ENCODE measurements at places on chromosomes 3 and 15. TPM values are rescaled to one million over a fixed set of nuclear protein-coding genes. Genes with fewer than 3 reads are reported as not detected.

- no peak overlapping the region for H3K4me3 ChIP-seq
- H3K4me1 ChIP-seq: no peaks in the 10 kb centered on the region
- H3K36me3 ChIP-seq: no peaks in the 10 kb centered on the region
These were observed 29.6 kb downstream of the FSIP1 start for GRCh38 chr15:39752991-39753390.

The NANOGP8 gene
- total RNA-seq: 1.6 TPM

GRCh38 chr3:50324351-50325112 is 2.0 kb upstream of the HYAL2 start:
- no peaks in the 10 kb centered on the region for H3K36me3 ChIP-seq
- no peak overlapping the region for H3K4me3 ChIP-seq
- H3K27ac ChIP-seq: peak overlapping the region; percentile 11
- peaks cover 20% of the 10 kb centered on the region for H3K4me1 ChIP-seq
- DNase-seq: peak; percentile 68
- H3K27me3 ChIP-seq: no peaks in the 10 kb centered on the region

GRCh38 chr3:31252216-31253185 is 280.2 kb upstream of the STT3B start:
- H3K36me3 ChIP-seq: no peaks in the 10 kb centered on the region
- H3K27me3 ChIP-seq: no peaks in the 10 kb centered on the region
- DNase-seq: no peak
- no peak overlapping the region for H3K4me3 ChIP-seq
- H3K27ac ChIP-seq: no peak overlapping the region
- H3K4me1 ChIP-seq: no peaks in the 10 kb centered on the region

DNA sequence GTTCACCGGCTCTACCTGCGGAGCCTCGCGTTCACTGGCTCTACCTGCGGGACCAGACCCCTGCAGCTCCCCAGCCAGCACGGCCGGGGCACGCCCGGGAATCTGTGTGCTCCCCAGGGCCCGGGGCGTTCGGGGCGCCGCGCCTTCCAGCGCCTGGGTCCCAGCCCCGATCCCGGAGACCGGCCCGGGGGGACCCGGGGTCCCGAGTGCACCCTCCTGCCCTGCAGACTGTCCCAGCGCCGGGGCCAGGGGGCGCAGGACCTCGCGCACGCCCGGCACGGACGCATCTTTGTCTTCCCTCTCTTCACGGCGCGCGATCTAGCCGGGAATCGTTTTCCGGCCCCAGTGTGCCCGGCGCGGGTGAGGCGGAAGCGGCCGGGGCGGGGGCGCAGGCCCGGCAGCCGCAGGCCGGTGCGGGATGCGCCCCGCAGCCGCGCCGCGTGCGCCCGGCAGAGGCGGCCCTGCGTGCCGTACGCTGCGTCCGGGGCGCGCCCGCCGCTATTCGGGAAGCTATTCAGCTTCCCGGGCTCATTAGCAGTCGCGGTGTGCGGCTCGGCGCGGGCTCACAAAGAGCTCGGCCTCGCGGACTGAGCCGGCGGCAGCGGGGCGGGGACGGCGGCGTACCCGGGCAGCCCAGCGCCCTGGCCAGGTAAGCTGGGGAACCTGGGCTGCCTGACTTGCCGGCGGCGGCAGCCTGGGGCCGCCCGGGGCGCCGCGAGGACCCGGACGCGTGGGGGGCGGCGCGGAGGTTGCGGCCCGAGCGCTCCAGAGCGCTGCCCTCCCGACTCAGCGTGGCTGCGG is at the start of gene APBA2:
TSS of gene APBA2 (plus strand) at position 345 of the 801 bp plus-strand sequence. CDS start 167,911 bp downstream, outside the sequence.
- DNase-seq: no peak
- H3K4me1 ChIP-seq: no peaks in the 10 kb centered on the region
- H3K27me3 ChIP-seq: peaks cover 7% of the 10 kb centered on the region
- peak within 1 kb of the TSS; percentile 22 for H3K27ac ChIP-seq
- H3K4me3 ChIP-seq: peak within 1 kb of the TSS; percentile 61

The CCDC39 gene
- not detected for total RNA-seq

The MESD gene
- 20.3 TPM for total RNA-seq

DNA sequence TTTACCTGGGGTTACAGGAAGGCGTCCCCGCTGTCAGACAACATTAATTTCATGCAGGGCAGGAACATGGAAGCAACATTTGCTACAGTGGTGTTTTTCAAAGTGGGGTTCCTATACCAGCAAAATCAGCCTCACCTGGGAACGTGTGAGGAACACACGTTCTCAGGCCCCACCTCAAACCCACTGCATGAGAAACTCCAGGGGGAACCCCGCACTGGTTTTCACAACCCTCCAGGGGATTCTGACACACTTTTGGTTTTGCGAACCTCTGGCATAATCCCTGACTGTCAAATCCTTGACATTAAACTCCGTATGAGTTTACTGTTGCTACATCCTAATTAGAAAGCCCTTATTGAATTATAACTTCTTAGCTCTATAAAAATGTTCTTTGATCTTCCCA is 127.7 kb downstream of the LRRK1 start:
- peak overlapping the region; percentile 21 for H3K27ac ChIP-seq
- peak; percentile 27 for DNase-seq
- no peak overlapping the region for H3K4me3 ChIP-seq
- no peaks in the 10 kb centered on the region for H3K36me3 ChIP-seq
- no peaks in the 10 kb centered on the region for H3K4me1 ChIP-seq

DNA sequence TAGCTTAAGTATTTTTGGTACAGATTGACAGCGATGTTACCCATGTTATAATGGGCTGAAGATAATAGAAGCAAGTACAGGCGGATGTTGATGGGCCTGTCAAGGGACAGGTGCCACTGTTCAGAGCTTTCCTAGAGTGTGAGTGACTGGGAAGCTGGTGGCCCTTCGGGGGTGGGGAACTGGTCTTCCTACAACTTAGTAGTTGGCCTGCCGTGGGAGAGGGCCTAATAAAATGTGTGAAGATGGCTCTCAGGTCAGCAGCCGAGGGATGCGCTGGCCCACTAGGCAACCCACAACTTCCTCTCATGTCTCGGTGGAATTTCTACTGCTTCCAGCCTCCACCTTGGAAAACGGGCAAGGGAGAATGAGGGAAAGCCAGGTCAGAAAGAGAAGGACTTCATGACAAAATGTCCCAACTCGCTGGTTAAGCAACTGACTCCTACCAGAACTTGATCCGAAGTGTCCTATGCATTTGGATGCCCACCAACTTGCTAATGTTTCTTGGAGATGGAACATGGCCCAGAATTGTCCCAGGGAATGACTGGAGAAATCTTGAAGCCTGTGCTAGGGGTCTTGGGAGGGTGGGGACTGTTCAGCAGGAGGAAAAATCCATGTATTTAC is 1.4 kb downstream of the GYG1 start:
- no peaks in the 10 kb centered on the region for H3K27me3 ChIP-seq
- no peak for DNase-seq
- peaks cover 34% of the 10 kb centered on the region for H3K36me3 ChIP-seq
- peak overlapping the region; percentile 90 for H3K4me3 ChIP-seq

The CCDC13 gene
- 1.4 TPM for total RNA-seq

The TNNC1 gene
- not detected for total RNA-seq

The NR2F2 gene
- 15.7 TPM for total RNA-seq

GRCh38 chr15:67066959-67067853 is 1.8 kb downstream of the SMAD3 start:
- peak overlapping the region; percentile 86 for H3K4me3 ChIP-seq
- no peaks in the 10 kb centered on the region for H3K27me3 ChIP-seq
- H3K4me1 ChIP-seq: peaks cover 3% of the 10 kb centered on the region
- H3K27ac ChIP-seq: peak overlapping the region; percentile 95
- DNase-seq: no peak

The DAZL gene
- total RNA-seq: not detected

DNA sequence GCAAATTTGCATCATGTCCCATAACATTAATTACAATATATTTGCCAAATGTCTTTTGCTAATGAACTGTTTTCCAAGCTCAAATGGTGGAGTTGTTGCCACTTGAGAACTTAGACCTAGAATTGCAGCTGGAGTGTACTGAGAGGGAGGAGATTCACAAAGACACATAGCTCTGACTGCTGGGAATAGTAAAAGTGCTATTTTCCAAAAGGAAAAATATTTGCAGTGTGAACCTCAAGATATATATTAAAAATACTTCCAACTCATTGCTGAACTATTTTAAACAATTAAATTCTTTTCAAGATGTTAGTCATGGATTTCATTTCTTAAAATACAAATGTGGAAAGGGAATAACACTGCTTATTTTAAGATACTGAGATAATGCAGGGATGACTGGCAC is 666.8 kb upstream of the ARPP21 start:
- H3K27me3 ChIP-seq: no peaks in the 10 kb centered on the region
- H3K4me1 ChIP-seq: no peaks in the 10 kb centered on the region
- DNase-seq: no peak

GRCh38 chr15:37034835-37035748 is 65.3 kb downstream of the MEIS2 start:
- no peaks in the 10 kb centered on the region for H3K4me1 ChIP-seq
- H3K36me3 ChIP-seq: no peaks in the 10 kb centered on the region
- H3K27me3 ChIP-seq: no peaks in the 10 kb centered on the region
- H3K4me3 ChIP-seq: no peak overlapping the region

The PP2D1 gene
- total RNA-seq: not detected

DNA sequence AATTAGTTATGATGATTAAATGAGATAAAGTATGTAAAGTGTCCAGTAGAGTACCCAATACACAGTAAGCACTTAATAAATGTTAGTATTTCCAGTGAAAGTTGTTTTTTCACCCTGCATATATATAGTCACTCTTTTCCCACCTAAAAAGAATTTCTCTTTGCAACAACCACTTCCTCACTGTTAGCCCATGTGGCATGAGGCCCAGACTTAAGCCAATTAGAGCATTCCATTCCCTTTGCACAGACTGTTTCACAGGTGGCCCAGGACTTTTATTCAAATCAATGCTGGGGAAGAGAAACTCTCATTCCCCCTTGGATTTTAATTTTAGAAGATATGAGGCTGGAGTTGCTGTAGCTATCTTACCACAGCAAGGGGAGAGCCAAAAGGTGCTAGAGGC is 3.7 kb downstream of the IFT80 start:
- H3K4me3 ChIP-seq: no peak overlapping the region
- no peaks in the 10 kb centered on the region for H3K27me3 ChIP-seq
- H3K27ac ChIP-seq: no peak overlapping the region
- no peak for DNase-seq

- no peaks in the 10 kb centered on the region for H3K4me1 ChIP-seq
- no peak for DNase-seq
- H3K27me3 ChIP-seq: no peaks in the 10 kb centered on the region
- no peak overlapping the region for H3K27ac ChIP-seq
- H3K36me3 ChIP-seq: no peaks in the 10 kb centered on the region
- H3K4me3 ChIP-seq: no peak overlapping the region
These were observed 22.1 kb downstream of the CNTN3 start for GRCh38 chr3:74592359-74592758.

DNA sequence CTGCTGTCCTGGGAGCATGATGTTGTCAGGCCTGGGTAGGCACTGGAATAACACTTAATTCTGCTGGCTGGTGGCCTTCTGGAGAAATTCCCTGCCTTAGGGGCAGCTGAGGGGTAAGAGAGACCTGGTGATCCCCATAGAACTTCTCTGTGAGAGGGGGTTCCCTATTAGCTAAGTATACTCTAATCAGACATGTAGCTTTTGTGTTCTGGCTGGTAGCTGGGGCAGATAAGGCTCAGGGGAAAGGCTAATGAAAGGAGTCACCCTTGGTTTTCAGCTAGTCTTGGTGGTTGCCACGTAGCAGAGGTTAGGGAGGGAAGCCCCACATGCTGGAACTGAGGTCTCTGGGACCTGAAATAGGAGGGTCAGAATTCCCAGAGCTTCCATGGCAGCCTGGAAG is 952 bp upstream of the HDDC3 start:
- H3K36me3 ChIP-seq: no peaks in the 10 kb centered on the region
- H3K4me3 ChIP-seq: no peak overlapping the region
- no peak for DNase-seq
- H3K27ac ChIP-seq: no peak overlapping the region
- peaks cover 12% of the 10 kb centered on the region for H3K4me1 ChIP-seq
- H3K27me3 ChIP-seq: no peaks in the 10 kb centered on the region

- H3K4me1 ChIP-seq: no peaks in the 10 kb centered on the region
- no peak for DNase-seq
- no peaks in the 10 kb centered on the region for H3K36me3 ChIP-seq
- no peaks in the 10 kb centered on the region for H3K27me3 ChIP-seq
These were observed 13.8 kb downstream of the DENND4A start for GRCh38 chr15:65778269-65778668.

The FILIP1L gene
- total RNA-seq: 69.3 TPM

DNA sequence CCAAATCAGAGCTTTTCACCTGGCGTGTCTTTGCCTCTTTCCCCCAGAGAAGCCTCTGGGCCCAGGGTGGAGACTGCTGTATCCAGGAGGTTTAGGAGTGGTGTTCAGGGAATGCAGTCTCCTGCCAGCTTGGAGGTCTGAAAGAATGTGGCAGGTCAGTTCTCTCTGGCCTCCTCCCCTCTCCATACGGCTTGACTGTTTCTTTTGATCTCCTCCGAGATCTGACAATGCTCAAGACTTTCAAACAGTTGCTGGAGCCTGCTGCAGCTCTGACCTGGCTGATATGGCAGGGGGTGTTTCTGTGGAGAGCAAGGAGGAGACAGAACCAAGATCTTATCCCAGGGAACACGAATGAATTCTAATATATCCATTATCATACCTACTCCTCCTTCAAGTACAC is 24.7 kb upstream of the TM4SF4 start:
- no peaks in the 10 kb centered on the region for H3K4me1 ChIP-seq
- no peak for DNase-seq
- no peak overlapping the region for H3K27ac ChIP-seq
- no peaks in the 10 kb centered on the region for H3K27me3 ChIP-seq
- no peaks in the 10 kb centered on the region for H3K36me3 ChIP-seq

- H3K4me1 ChIP-seq: no peaks in the 10 kb centered on the region
- no peak overlapping the region for H3K27ac ChIP-seq
- H3K4me3 ChIP-seq: no peak overlapping the region
- H3K36me3 ChIP-seq: peaks cover 80% of the 10 kb centered on the region
These were observed 26.8 kb downstream of the TARS3 start for GRCh38 chr15:101697488-101697887.

GRCh38 chr3:32502946-32503286 is 264 bp upstream of the CMTM6 start:
- no peaks in the 10 kb centered on the region for H3K36me3 ChIP-seq
- no peak for DNase-seq
- H3K4me1 ChIP-seq: no peaks in the 10 kb centered on the region
- H3K27ac ChIP-seq: peak overlapping the region; percentile 93
- H3K4me3 ChIP-seq: peak overlapping the region; percentile 79

GRCh38 chr15:58698887-58699641 is 50.4 kb downstream of the ADAM10 start:
- H3K27ac ChIP-seq: no peak overlapping the region
- H3K4me3 ChIP-seq: no peak overlapping the region
- no peaks in the 10 kb centered on the region for H3K4me1 ChIP-seq
- no peak for DNase-seq

GRCh38 chr15:29466292-29466691 is 196.7 kb upstream of the NSMCE3 start:
- no peaks in the 10 kb centered on the region for H3K27me3 ChIP-seq
- H3K27ac ChIP-seq: no peak overlapping the region
- H3K4me3 ChIP-seq: no peak overlapping the region
- no peaks in the 10 kb centered on the region for H3K36me3 ChIP-seq
- no peaks in the 10 kb centered on the region for H3K4me1 ChIP-seq
- DNase-seq: no peak

DNA sequence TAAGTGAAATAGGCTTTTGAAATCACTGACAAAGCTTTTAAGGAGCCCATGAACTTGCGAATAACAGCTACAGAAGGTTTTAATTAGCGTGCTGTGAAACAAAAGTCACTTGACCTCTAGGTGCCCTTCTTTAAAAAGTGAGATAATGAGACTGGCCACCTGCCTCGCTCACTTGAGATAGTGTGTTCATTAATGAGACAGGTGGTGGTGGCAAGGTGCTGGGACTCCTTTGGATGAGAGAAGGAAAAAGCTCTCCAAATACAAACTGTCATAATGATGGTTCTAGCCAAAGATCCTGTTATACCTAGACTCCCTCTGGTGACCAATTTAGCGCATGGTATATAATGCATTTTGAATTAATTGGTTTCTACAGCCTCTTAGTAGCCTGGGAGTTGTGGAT is 22.7 kb upstream of the IREB2 start:
- no peaks in the 10 kb centered on the region for H3K4me1 ChIP-seq
- DNase-seq: no peak
- no peaks in the 10 kb centered on the region for H3K27me3 ChIP-seq
- H3K36me3 ChIP-seq: no peaks in the 10 kb centered on the region
- H3K27ac ChIP-seq: peak overlapping the region; percentile 57

The ONECUT1 gene
- total RNA-seq: not detected
